DMS79 (cell line): ENCODE measurements at places on chromosomes 6 and 20.

GRCh38 chr20:63955281-63955826, 862 bp downstream of the UCKL1 start:
- no peak for DNase-seq

DNA sequence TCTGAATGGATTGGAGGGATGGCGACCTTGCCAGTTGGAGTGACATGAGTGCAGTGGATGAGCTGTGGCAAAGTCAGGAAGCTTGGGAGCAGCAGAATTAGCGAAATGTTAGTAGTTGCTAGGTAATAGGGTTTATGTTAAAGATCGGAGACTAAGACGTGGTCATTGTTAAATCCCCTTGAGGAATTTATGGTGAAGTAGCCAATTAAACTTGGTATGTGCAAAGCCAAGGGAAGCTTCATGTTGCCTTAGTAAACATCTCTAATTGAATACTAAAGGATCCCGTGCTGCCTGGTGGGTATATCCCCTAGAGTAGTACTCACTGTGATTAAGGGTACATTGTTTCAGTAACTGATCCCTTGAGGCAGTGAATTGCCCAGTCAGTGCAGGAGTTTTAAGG, 106.0 kb downstream of the PRIM2 start:
- no peak for DNase-seq

DNA sequence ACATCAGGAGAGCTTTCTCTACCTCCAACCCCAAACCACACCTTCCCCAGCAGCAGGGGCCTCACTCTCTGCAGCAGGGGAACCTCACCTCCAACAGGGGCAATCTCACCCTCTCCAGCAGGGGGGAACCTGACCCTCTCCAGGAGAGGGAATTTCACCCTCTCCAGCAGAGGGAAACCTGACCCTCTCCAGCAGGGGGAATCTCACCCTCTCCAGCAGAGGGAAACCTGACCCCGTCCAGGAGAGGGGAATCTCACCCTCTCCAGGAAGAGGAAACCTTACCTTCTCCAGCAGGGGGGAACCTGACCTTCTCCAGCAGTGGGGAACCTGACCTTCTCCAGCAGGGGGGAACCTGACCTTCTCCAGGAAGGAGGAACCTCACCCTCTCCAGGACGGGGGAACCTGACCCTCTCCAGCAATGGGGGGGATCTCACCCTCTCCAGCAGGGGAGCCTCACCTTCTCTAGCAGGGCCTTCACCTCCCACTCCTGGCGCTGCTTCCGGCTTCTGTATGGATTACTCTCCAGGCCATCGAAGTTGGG, 3.1 kb downstream of the B3GALT4 start:
- no peak for DNase-seq

GRCh38 chr6:3383525-3383924, 73.3 kb downstream of the SLC22A23 start:
- DNase-seq, result no peak

GRCh38 chr6:30500421-30501355, 11.4 kb downstream of the HLA-E start:
- DNase-seq, result no peak

DNA sequence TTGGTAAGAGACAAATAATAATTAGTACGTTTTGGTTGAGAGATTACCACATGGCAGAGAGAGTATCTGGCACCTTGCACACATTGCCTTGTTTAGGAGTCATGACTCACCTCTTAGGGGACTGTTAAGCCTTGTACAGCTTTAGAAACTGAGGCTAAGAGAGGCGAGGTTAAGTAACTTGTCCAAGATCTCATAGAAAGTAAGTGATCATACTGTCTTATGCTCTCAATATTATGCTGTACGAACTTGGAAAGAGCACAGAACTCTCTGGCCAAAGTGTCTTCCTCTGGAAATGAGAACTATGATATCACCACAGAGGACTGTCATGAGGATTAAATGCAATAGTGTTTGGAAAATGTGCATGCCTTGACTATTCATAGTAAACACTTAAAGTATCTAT, 249.0 kb downstream of the UTRN start:
- DNase-seq, result no peak

GRCh38 chr6:127366282-127367022, 23.0 kb upstream of the ECHDC1 start:
- DNase-seq, result no peak

- no peak for DNase-seq
Measured at GRCh38 chr6:125392682-125393081, 90.9 kb upstream of the HDDC2 start.

GRCh38 chr6:5076931-5077330, 8.2 kb upstream of the PPP1R3G start:
- DNase-seq, result no peak

- DNase-seq, result no peak
Measured at GRCh38 chr6:166603043-166603690, 16.7 kb upstream of the RAMACL start.

- no peak for DNase-seq
Measured at GRCh38 chr6:69791065-69791471, 5.7 kb downstream of the LMBRD1 start.

DNA sequence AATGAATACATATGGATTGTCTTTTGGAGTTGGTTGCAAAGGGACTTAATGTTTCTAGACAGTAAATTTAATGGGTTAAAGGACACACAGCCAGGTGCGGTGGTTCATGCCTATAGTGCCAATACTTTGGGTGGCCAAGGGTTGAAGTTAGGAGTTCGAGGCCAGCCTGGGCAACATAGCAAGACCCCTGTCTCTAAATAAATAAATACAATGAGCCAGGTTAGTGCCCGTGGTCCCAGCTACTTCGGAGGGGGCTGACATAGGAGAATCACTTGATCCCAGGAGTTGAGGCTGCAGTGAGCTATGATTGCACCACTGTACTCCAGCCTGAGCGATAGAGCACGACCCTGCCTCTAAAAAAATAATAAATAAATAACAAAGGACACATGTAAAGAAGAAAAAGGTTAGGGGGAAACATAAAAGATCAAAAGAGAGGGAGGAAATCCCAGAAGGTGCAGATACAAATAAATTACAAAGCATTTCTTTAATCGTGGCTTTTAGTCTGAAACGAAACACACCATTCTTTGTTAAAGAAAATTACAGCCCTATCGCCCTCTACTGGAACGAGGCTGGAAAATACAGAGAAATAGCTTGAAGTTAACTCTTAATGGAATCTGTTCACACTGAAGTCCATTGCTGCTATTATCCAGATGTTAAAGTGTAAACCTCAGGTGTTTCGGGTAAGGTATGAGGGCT, 42.6 kb upstream of the SCML4 start:
- no peak for DNase-seq
